ENCODE measurements at places on chromosomes 11 and 22.
A peak's percentile ranks its signal among the peaks of the same experiment; 100 is the strongest.

GRCh38 chr11:2761131-2762030, 61.6 kb upstream of the KCNQ1OT1 start:
- no peak for DNase-seq

DNA sequence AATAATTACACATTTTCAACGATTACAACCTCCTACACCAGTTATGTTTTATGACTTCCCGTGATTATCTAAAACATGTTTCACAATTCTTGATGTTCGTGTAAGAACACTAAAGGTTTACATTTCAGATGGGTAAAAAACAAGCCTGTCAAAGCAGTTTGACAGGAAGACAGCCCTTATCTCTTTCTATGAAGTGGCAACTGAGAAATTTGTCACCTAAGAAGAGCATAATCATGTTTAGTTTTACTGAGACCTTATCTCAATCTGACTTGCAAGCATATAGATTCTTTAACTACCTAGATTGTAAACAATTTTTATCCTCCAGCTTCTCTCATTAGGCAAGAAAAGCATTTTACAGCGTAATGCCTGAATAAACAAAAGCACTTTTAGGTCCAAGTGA, 218.4 kb upstream of the ZBED5 start:
- no peak for DNase-seq

- peak; percentile 78 for DNase-seq
These were observed at the start of gene MDK for GRCh38 chr11:46381048-46381818. TSS of gene MDK (plus strand) at chr11:46381669. CDS start at chr11:46382058, 389 bp downstream.

- DNase-seq = no peak
These were observed 270.8 kb downstream of the DYNC2H1 start for GRCh38 chr11:103380031-103380430.

GRCh38 chr11:83477772-83478171, 191.6 kb upstream of the CCDC90B start:
- no peak for DNase-seq

- DNase-seq = no peak
These were observed 38.5 kb upstream of the RIC3 start for GRCh38 chr11:8207080-8208000.

GRCh38 chr11:128302425-128303186, 284.8 kb downstream of the ETS1 start:
- DNase-seq = no peak

- no peak for DNase-seq
These were observed 258.2 kb downstream of the BRD1 start for GRCh38 chr22:49569286-49570031.

DNA sequence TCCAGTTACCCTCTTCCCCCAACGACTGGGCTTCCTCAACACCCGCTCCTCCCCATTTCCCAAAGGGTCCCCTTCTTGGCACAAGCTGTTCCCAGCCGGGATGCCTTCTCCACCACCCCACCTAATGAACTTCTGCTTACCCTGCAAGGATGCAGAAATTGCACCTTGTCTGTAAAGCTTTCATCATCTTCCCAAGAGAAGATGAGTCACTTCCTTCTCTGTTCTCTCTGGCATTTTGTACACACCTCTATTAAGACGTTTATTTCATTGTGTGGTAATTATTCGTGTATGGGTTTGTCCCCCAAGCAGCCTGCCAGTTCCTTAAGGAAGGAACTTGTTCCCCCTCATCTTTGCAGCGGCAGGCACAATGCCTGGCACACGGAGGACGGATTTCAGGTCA, 351.1 kb downstream of the CADM1 start:
- no peak for DNase-seq

GRCh38 chr22:33850724-33851123, 69.6 kb downstream of the LARGE1 start:
- DNase-seq = no peak

DNA sequence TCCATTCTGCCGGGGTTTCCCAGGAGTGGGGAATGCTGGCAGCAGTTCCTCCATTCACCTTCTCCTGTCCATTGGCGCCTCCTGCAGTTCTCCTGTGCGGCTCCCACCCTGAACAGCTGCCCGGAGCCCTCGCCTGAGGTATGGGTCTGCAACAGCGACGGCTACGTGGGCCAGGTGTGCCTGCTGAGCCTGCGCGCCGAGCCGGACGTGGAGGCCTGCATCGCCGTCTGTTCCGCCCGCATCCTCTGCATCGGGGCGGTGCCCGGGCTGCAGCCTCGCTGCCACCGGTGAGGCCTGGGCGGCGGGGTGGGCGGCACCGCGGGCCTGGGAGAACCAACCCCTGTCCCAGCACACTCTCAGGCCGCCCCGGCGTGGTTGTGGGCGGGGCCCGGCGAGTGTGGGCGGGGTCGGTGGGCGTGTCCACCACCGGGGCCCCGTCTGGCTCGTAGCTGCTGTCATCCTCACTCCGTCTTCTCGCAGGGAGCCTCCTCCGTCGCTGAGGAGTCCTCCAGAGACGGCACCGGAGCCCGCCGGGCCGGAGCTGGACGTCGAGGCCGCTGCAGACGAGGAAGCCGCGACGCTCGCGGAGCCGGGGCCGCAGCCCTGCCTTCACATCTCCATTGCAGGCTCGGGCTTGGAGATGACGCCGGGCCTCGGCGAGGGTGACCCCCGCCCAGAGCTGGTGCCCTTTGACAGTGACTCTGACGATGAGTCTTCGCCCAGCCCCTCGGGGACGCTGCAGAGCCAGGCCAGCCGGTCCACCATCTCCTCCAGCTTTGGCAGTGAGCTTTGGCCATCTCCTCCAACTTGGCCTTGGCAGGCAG, 14.0 kb upstream of the RELT start:
- no peak for DNase-seq

- no peak for DNase-seq
These were observed 337.0 kb downstream of the SHANK2 start for GRCh38 chr11:70915158-70915985.

DNA sequence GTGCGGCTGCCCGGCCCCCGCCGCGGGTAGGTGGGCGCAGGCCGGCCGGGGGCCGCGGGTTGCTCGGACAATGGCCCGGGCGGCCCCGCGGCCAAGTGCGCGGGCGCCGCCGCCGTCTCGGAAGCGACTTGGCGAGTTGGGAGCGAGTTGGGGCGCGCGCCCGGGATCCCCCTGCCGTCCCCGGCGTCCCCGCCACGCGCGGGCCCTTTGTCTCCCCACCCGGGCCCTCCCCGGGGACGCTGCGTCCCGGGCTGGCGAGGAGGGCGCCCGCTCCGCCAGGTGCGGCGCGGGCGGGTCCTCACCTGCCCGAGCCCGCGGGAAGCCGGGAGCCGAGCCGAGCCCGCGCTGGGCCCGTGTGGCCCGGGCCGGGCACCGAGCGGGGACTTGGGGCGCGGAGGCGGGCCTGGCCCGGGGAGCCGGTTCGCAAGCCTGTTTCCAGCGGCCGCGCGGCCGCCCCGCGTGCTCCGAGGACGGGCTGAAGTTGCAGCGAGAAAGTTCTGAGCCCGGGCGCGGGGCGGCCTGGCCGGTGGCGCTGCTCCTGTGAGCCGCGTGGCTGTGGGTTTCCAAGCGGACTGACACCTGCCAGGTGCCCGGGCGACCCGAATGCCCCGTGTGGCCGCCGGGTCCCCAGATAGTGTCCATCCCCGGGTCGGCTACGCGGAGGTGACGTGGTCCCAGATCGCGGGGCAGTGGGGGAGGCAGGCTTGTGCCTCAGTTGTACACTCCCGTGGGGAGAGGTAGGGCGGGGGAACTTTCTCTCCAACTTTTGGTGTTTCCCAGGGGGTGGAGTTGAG, 586 bp downstream of the LRP5 start:
- no peak for DNase-seq

- DNase-seq = no peak
These were observed 2310.2 kb downstream of the LRRC4C start for GRCh38 chr11:39149214-39149613.

- no peak for DNase-seq
These were observed 14.0 kb downstream of the RIC8A start for GRCh38 chr11:221539-221938.

DNA sequence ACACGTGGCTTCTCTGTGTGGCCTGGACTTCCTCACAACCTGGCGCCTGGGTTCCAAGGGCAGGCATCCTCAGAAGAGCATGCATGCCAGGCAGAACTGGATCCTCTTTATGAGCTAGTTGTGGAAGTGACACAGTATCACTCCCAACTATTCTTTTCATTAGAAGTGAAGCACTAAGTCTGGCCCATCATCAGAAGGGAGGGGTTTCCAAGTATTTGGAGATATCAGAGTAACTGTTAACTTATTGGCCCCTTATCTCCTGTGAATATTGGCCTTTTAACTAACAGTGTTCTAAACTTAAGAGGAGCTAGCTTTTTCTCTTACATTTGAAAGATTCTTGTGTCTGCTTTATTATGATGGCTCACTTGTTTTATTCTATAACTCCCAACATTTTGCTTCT, 35.5 kb downstream of the FDX1 start:
- DNase-seq = no peak

- DNase-seq = no peak
These were observed 112.7 kb downstream of the FCHSD2 start for GRCh38 chr11:73029403-73029802.

DNA sequence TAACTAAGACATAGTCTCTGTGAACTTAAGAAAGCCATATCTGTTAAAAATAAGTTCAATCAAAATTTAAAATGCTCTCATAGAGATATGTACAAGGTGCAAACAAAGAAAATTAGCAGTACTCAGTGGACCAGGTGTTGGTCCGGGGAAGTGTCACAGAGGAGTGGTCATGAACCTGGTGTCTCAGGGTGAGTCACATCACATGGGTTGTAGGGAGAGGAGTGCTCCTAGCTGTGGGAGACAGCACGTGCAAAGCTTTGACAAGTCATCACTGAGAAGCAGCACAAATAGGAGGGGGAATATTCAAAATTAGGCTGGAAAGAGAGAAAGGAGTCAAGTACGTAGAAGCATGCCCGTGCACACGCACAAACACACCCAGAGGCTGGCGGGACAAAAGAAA, 438.1 kb downstream of the NTM start:
- DNase-seq = no peak

- no peak for DNase-seq
These were observed 19.4 kb downstream of the TMPRSS13 start for GRCh38 chr11:117909611-117910382.

- DNase-seq = no peak
These were observed 18.5 kb downstream of the NUMA1 start for GRCh38 chr11:72061739-72062396.

DNA sequence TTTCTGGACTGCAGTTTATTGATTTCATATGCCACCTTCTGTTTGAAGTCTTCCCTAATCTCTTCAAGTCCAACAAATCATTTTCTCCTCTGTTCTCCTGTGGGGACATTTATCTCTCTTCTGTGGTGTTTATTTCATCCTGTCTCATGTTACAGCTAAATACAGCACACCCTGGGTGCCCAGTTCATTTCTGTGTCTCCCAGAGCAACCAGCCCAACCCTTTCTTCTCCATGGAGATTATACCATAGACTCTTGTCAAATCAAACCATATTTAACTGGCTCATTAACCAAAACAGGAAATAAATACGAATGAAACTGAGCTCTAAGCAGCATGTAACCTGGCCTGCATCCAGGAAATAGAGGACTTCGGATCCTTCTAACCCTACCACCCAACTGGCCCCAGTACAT, at the start of gene MS4A8:
MS4A8 (plus strand) TSS at position 329 of the 408 bp plus-strand sequence. CDS start 1,249 bp downstream, outside the sequence.
- DNase-seq = no peak

GRCh38 chr11:67354075-67355022, 1.0 kb upstream of the POLD4 start:
- peak; percentile 100 for DNase-seq

DNA sequence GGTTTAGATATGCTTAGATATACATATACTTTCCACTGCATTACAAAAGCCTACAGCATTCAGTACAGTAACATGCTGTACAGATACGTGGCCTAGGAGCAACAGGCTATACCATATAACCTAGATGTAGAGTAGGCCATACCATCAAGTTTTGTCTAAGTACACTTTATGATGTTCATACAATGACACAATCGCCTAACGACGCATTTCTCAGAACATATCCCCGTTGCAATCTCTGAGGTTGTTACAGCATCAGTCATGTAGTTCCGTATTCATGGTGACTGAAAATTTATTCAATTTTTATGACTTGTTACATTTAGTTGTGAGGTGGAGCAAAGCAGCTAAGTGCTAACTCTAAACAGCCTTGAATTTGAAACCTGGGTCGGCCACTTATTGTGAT, 6.7 kb downstream of the ZBTB44 start:
- no peak for DNase-seq
